ENCODE measurements at places on chromosomes 12 and 14.

DNA sequence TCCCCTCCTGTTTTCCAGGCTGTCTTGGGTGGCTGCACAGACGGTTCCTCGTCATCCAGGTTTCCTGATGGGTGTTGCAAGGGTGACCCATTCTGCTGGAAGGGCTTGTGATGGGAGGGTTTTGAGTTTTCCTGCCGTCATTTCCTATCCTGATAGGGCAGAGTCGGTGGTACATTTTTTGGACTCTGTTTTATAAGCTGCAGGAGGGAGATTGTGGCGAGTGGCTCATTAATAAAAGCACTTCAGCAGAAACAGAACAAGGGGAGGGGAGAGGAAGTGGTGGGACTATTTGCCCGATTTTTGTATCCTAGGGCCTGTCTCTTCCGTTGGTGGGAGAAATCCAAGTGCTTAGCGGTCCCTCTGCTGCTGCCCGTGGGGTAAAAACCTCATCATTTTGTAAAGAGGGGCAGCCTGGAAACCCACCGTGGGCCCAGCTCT, 40.0 kb downstream of the TSPAN9 start:
- DNase-seq: no peak

GRCh38 chr12:121444842-121445202, 44.9 kb downstream of the RNF34 start:
- no peak for DNase-seq

DNA sequence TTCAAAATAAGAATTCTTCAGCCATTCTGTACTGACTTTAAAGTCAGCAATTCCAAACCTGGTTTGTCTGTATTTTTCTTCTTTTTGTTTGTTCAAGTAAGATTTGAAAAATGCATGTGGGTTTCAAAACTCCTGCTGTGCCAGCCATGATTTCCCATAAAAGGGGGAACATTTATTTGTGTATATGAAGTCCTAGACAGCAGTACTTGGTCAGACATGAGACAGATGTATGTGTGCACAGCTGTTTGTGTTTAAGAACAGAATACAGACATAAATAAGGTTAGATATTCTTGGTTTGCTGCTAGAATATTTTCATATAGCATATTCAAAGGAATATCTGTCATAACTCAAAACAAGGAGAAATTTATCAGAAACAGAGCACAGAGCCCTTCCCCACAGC, 236.0 kb downstream of the ADAMTS20 start:
- no peak for DNase-seq

- DNase-seq: no peak
Observed at GRCh38 chr14:92316937-92317336, 6.0 kb upstream of the SLC24A4 start.

DNA sequence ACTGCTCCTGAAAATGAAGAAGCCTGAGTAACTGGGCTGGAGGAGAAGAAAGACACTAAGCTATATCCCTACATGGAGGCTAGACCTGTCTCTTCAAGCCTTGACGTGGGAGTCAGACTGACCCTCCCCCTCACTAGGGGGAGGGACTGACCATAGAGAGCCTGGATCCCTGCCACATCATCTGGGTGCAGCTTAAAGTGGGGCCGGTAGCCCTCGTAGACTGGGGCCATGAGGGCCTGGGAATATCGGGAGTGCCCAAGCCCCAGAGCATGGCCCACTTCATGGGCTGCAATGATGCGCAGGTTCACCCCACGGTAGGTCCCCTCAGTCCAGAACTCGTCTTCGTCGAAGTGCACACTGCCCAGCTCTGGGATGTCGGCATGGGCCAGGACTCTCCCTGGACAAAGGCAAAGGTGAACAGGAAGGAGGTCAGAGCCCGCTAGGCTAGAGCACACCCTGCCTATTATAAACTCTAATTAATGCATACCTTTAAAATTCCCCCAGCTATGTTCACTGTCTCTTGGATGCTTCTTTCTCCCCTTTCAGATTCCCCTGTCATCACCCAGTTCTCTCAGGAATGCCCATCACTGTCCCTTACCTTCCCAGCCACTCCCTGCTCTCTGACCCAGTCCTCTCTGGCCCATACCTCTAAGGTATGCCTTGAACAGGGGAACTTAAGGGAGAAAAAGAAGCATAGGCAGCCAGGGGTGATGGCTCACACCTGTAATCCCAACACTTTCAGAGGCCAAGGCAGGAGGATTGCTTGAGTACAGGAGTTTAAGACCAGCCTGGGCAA, 3.2 kb downstream of the MMP19 start:
- DNase-seq: no peak

GRCh38 chr14:103533999-103534575, 5.1 kb downstream of the TRMT61A start:
- DNase-seq: no peak

DNA sequence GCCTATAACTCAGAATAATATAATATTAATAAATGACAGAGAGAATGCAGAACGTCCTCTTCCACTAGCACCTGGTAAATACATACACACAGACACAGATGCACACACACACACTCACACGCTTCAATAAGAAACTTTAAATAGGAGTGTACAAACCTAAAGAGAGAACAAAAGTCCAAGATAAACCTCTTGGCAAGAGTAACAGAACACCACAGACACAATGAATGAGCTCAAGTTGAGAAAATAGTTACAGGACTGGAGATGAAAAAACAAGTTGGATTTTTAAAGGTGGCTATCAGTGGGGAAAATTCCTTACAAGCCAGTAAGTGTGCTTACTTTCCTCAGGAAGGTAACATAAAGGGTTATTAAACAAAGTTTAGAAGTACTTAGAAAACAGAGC, 35.2 kb downstream of the CRY1 start:
- no peak for DNase-seq

DNA sequence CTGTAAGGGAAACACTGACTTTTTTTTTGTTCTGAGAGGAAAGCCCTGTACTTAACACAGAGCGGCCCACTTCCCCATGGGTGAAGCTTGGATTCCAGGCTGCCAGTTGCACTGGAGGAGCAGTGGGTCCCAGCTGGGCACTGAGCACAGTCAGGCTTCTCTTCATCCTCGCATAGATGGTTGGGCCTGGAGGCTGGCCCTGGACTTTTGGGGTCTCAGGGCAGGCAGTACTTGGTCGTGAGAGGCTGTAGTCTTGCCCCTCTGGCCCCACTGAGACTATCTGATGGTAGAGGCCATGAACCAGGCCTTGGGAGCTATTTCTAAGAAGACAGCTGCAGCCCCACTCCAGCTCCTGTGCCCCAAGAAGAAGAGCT, 6.2 kb upstream of the LHX5 start:
- no peak for DNase-seq

- no peak for DNase-seq
Observed at GRCh38 chr12:113030875-113031525, 25.5 kb upstream of the DTX1 start.

GRCh38 chr14:71514941-71515919, 417.0 kb upstream of the RGS6 start:
- no peak for DNase-seq

GRCh38 chr12:46073321-46073720, 82.9 kb upstream of the SCAF11 start:
- no peak for DNase-seq

DNA sequence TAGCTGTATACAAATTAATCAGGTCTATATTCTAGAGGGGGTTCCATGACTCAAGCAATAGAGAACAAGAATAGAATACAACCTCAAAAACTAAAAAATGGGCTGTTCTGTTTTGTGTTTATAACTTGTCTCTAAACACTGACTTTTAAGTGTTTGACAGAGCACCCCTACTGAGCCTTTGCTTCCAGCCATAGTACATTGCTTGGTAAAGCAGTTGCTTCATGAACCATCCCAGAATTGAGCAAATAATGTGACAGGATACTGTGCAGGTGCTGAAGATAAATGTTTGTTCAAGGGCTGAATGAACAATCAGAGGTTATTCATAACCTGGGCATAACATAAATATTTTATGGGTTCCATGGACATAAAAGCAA, 11.5 kb downstream of the SPTSSA start:
- DNase-seq: no peak

DNA sequence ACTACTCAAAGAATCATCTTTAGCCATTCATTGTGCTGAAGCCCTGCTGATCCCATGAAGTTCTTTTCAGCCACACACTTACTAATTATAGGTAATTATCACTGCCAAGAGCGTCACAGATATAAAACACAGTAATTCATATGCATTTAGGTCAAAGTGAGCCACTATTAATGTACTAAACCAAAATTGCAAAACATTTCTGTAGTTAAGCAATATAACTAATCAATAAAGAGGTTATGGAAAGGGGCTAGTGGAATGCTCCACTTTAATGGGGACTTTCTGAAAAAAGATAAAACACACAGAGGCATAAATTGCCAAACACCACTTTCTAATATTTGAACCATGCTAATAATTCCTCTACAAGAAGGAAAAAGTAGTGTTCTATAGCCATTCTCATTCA, 6.8 kb upstream of the CEP128 start:
- DNase-seq: no peak

GRCh38 chr12:108638141-108638827, 4.6 kb upstream of the SELPLG start:
- peak; percentile 83 for DNase-seq

- DNase-seq: no peak
Observed at GRCh38 chr14:50471838-50472465, 60.4 kb downstream of the MAP4K5 start.

- DNase-seq: no peak
Observed at GRCh38 chr14:100762089-100762515, 35.4 kb downstream of the DLK1 start.

- DNase-seq: no peak
Observed at GRCh38 chr12:88108021-88108420, 33.9 kb downstream of the CEP290 start.

DNA sequence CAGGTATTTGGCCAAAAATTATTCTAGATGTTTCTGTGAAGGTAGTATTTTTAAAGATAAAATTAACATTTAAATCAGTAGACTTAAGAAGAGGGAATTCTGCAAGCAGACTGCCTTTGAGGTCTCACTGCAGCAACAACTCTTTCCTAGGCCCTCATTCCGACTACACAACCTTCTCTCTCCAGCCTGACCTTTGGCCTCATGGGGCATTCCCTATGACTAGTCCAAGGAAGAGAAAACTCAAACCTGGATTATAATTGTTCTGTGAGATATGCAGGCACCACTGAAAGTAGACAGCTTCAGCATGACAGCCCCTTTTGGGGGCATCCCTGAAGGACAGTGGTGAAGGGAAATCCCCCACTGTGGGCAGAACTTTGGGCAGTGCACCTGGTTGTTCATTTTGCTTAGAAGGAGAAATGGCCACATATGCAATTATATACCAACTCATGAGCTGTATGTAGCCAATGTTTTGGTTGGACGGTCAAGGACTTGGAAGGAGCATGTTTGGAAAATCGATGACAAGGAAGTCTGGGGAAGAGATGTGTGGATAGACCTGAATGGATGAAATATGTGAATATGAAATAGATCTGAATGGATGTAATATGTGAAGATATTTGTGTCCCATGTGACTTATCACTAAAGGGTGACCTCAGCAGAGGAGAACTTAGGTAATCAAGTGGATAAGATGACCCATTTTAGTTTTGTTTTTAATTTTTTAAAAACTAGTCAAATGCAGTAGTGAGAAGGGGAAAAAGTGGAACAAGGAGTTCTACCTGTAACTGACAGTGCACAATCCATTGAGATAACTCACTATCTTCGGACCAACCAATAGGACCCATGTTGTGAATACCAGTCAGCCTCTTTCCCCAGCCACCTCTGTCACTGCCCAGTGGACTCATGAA, 233.3 kb upstream of the FOXN3 start:
- no peak for DNase-seq
